ENCODE measurements at places on chromosomes 2 and 18. TPM values are rescaled to one million over a fixed set of nuclear protein-coding genes. Genes with fewer than 3 reads are reported as not detected.

The IL1R2 gene
- total RNA-seq: not detected

DNA sequence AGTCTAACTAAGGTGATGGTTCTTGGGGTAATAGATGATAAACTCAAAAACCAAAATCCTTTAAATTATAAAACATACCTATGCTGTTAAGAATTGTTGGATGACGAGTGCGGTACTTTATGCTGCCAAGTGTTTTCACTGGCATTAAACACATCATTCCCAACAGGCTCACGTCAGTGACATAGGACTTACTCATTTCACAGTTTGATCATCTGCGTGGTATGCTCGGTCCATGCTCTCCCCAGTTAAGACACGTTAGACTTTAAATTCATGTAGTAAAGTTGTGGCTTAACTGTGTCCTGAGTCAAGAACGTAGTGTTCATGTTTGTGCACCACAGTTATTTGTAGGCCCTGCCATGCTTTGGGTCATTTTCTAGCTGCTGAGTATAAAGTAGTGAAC lies 125.6 kb upstream of the MYT1L start:
- no peak for DNase-seq

DNA sequence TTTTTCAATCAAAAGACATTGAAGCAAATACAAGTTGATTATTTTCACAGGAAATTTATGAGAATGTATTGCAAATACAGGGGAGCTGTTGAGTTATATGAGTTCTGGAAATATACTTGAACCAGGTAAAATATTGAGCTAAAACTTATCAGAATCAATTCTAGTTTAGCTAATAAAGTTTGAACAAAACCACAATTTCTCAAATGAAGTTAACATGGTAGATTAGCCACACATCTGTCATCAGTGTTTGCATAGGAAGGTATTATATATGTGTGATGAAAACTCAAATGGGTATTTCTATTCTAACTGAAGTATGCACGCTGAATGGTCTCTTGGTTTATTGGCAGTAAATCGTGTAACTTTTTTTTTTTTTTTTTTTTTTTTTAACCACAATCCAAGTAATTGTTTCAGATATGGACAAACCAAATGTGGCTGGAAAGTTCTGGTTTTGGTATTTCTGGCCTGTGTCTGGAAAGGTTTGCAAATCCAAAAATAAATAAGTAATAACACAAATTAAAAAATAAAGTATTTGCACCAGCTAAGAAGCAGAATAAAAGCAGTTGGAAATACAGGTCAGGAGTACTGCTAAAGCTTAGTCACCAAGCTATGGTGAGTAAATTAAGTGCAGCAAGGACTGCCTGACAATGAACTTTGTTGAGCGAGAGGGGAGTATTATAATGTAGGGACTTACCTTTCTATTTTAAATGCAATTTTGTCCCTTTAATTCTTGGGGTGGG lies 479.1 kb upstream of the FANCL start:
- DNase-seq: no peak

DNA sequence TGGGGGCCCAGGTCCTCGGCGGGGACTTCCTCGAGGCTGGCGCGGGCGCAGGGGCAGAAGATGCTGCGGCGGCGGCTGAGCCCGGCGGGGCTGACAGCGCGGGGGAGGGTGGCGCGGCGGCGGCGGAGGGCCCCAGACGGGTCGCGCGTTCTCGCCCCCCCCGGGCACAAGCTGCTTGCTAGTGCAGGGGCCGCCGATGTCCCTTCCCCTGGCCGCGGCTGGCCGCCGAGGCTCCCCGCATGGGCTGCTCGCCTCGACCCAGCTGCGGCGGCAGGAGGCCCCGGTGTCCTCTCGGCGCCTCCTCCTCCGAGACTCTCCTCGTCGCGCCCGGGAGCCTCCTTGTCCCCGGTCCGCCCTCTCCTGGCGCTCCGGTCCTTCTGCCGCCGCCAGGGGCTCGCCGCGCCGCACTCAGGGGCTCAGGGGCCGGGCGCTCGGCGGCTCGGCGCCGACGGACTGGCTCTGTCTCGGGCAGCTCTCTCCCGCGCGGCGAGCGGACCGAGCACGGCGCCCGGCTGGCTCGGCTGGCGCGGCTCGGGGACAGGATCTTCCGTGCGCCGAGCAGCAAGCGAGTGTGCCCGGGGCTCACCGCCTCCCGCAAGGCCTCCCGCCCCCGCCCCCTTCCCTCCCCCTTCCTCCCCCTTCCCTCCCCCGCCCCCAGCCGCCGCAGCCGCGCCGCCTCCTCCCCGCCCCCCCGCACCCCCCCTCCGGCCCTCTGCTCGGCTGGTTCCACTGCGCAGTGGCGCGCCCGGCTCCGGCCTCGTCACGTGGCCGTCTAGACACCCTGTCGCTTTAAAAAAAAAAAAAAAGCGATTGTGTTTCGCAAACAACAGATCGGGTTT lies 902 bp upstream of the SMAD7 start:
- DNase-seq: peak; percentile 95

DNA sequence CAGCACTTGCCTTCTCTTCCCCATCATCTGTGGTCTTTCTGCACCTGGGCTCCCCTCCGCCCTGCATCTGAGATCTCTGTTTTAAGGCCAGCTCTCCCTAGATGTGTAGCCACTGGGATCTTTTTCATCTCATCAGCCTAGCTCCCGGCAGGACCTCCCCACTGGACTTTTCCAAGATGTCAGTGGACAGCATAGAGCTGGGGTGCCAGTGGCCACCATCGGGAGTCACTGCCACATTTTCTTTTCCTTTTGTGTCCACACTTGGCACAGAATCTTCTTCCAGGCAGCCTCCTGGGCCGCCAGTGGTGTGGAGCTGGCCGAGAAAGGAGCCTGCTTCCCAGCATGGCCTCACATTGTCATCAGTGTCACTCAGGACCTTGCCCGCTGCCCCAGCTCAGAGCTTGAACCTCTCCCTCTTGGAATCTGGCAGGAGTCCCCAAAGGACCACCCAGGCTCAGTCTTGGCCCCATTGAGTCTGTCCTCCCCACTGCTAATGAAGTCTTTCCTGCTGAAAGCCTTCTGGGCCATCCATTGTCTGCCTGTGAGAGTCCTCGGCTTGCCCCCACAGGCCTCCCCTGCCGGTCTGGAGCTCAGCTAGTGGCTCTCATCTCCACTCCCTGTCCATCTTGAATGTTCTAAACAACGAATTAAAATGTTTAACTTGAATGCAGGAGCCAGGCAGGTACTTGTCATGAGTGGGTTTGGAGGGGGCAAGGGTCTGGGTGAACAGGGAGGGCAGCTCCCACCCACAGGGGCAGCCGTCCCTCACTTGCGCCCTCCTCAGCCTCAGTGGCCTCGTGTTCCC lies 324.4 kb downstream of the GBX2 start:
- DNase-seq: no peak

GRCh38 chr2:45895241-45895861 lies 243.9 kb downstream of the PRKCE start:
- no peak for DNase-seq

- DNase-seq: no peak
Observed at GRCh38 chr2:179467111-179467510, 202.5 kb upstream of the SESTD1 start.

DNA sequence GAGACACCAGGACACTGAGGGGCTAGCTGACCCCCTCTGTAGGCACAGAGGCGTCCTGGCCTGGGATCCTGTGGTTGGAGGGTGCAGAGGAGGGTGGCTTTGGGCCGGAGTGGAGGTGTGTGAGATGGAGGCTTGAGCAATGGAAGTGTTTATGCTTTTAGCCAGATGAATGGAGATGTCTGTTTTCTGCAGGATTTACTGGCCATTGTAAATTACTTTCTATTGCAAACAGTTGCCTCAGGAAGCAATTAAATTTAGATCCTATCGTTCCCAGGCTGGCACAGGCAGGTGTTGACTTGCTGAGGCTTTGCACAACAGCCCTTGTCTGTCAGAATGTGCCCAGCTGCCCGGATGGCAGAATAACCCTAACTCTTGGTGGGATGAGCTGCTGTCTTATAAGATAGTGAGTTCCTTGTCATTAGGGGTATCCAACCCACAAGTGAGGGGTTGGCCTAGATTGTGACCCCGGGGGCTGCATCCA lies 1.8 kb upstream of the ARID5A start:
- no peak for DNase-seq

All from cardiac muscle cell (in vitro differentiated cells and primary cell).